A549 treated with AZD2906 at 1 μM for 4 hours (cell line): ENCODE measurements at places on chromosomes 13 and 19. TPM values are rescaled to one million over a fixed set of nuclear protein-coding genes. Genes with fewer than 3 reads are reported as not detected.

Gene HTR2A
- total RNA-seq, result not detected in 5 replicates

Gene KLF2
- total RNA-seq, result 13.1 to 34.2 TPM (median 27.7 TPM) in 5 replicates

Gene APC2
- 1.1 to 2.3 TPM (median 1.8 TPM) in 5 replicates for total RNA-seq

Gene TMIGD2
- total RNA-seq, result not detected in 5 replicates

Gene SMIM17
- total RNA-seq, result 0.08 to 0.11 TPM in 2 of 5 replicates, not detected in the others

Gene ZNF492
- total RNA-seq, result not detected in 5 replicates

Gene CRB3
- 2.9 to 5.1 TPM (median 4.1 TPM) in 5 replicates for total RNA-seq

Gene TMEM145
- total RNA-seq, result 3.0 to 4.5 TPM (median 3.3 TPM) in 5 replicates

Gene VSIG10L
- 10.3 to 16.2 TPM (median 14.5 TPM) in 5 replicates for total RNA-seq

Gene CCDC70
- not detected in 5 replicates for total RNA-seq

Gene CGB5
- 0.52 to 1.0 TPM (median 0.68 TPM) in 5 replicates for total RNA-seq

Gene C19orf38
- 0.10 to 0.13 TPM in 2 of 5 replicates, not detected in the others for total RNA-seq

Gene NLRP9
- not detected in 5 replicates for total RNA-seq

Gene IZUMO2
- total RNA-seq, result not detected in 5 replicates

Gene ADGRE2
- 0.51 to 1.1 TPM (median 0.66 TPM) in 5 replicates for total RNA-seq

Gene CYP4F8
- total RNA-seq, result not detected in 5 replicates

Gene SIGLECL1
- not detected in 5 replicates for total RNA-seq

Gene PNMA8A
- total RNA-seq, result 7.9 to 10.4 TPM (median 8.8 TPM) in 5 replicates

Gene NLRP4
- 0.02 TPM in 1 of 5 replicates, not detected in the others for total RNA-seq

Gene SULT2B1
- total RNA-seq, result 13.7 to 18.5 TPM (median 15.6 TPM) in 5 replicates

Gene A1BG
- 8.5 to 15.2 TPM (median 13.9 TPM) in 5 replicates for total RNA-seq

Gene LMTK3
- total RNA-seq, result 2.5 to 5.4 TPM (median 5.0 TPM) in 5 replicates

Gene PSPN
- 0.51 to 1.1 TPM (median 0.75 TPM) in 5 replicates for total RNA-seq

Gene ADAT3
- total RNA-seq, result 2.1 to 6.7 TPM (median 5.2 TPM) in 5 replicates

Gene F10
- total RNA-seq, result 0.11 to 0.13 TPM in 2 of 5 replicates, not detected in the others

Gene HSPB6
- total RNA-seq, result 0.08 to 0.34 TPM (median 0.24 TPM) in 5 replicates

Gene HIF3A
- total RNA-seq, result 0.03 to 0.13 TPM (median 0.07 TPM) in 4 of 5 replicates, not detected in the other

Gene NCR1
- total RNA-seq, result not detected in 5 replicates
